Vagina (tissue), 2 donors: ENCODE measurements at places on chromosomes 13 and 19. TPM values are rescaled to one million over a fixed set of nuclear protein-coding genes. Genes with fewer than 3 reads are reported as not detected.

BEST2 gene
- total RNA-seq, result 1.2 TPM

DNA sequence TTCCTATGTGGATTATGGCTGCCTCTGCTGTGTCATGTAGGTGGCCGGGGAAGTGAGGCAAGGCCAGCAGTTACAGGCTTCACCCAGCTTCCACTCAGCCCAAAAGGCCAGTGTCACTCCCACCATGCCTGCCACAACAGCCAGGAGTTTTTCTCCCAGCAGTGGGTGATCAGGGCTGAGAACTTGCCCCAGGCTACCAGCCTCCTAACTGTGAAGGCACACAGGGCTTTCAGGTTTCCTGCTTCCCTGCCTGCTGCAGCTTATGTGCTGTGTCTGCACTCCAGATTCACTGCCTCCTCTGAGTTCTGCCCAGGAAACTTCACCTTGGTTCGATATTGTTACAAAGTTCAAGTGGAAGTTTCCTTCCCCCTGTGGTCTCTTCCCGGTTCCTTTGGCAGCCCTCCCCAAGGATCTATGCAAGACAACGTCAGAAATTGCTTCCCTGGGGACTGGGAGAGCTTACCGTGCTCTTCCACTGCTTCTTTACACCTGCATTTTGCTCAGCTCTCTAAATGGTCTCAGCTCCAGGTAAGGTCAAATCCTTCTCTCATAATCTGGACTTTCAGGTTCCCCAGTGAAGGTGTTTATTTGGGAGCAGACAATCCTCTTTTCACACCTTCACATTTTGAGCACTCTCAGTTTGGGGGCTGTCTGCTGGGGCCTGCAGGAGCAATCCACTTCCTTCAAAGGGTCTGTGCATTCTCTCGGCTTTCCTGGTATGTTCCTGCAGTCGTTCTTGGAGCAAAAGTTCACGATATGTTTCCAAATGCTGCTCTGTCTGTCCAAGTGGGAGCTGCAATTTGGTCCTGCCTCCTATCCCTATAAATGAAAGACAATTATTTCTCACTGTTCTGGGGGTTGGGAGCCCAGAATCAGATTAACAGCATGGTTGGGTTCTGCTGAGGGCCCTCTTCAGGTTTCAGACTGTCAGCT is 1730.1 kb upstream of the PRR20A start:
- no peaks in the 10 kb centered on the region for H3K36me3 ChIP-seq
- DNase-seq, result no peak
- no peak overlapping the region for H3K27ac ChIP-seq
- no peak overlapping the region for H3K4me3 ChIP-seq
- no peaks in the 10 kb centered on the region for H3K4me1 ChIP-seq

DNA sequence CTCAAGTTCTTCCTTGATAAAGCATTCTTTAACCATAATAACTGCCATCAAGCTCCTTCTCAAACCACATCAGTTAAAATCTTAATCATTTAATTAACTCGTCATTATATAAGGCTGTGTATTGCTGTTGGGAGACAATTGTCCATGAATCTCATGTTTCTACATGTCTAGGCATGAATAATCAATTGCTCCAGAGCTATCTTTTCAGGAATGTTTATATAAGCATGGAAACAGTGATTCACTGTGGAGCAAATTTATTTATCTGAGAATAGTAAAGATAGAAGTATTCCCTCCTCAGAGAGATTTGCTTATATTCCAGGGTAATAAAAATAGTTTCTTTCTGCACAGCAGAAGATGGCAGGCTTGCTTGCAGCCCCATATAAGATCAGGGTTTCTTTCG is 71.1 kb downstream of the CBY2 start:
- no peaks in the 10 kb centered on the region for H3K27me3 ChIP-seq
- H3K4me1 ChIP-seq, result no peaks in the 10 kb centered on the region

MCF2L gene
- 45.4 TPM for total RNA-seq

DNA sequence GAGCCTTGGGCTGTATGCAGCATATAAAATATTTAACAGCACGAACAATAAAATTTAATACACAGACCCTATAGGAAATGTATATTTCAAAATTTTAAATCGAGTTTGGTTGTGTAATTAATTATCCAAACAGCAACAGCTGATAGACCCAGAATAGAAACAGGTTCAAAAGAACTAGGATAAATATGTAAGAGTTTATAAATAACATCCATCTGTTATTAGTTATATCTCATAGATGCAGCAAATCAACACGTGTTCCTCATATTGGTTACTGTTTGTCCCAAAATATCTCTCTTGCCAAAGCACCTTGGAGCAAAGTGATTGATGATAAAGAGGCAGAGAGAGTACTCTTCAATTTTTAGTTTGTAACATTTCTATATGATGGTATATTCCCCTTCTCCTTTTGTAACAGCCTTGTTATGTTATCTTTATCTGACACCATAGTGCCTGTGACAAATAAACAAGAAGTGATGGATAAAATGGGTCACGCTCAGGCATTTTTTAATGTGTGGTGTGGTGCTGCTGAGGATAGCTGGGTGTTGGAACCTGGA is 260.6 kb upstream of the NBEA start:
- no peak for DNase-seq
- H3K4me3 ChIP-seq, result no peak overlapping the region
- H3K27ac ChIP-seq, result no peak overlapping the region
- no peaks in the 10 kb centered on the region for H3K36me3 ChIP-seq
